ENCODE measurements at places on chromosomes 1 and 21. TPM values are rescaled to one million over a fixed set of nuclear protein-coding genes. Genes with fewer than 3 reads are reported as not detected.

DNA sequence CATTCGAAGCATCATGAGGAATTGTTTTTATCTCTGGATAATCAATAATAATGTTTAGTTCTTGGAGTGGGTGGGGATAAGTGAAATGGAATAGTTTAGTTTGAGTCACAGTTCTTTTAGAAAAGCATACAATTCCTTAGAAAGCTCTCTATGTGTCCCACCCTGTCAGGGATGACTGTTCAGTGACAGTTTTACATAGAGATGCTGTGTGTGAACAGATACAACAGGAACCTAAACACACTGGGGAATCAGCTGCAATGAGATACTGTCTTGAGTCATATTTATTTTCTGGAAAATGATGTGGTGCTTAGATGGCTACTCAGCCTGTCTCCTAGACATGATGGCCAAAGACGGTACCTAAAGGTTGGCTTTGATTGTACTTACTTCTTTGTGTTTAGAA is 25.7 kb upstream of the CCDC190 start:
- no peak for DNase-seq

DNA sequence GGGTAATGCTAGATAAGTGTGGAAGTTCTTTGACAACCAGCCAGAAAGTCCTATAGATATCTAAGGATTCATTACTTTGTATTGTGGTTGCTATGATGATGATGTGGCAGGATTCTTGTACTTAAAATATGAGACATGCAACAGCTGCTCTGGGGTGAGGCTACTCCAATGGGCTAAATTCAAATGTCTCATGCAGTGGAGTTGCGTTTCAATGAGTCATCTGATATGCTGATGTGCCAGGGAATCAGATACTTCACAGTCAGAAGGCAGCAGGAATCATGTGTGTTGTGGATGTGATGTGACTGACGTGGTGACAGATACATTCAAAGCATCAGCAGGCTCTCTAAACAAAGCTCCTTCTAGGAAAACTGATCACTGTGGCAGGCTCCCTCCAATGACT is 66.5 kb downstream of the TSEN15 start:
- DNase-seq: no peak

- no peak for DNase-seq
These were observed 32.3 kb downstream of the CD160 start for GRCh38 chr1:145751491-145752037.

GRCh38 chr1:205028924-205029323 is 14.1 kb upstream of the CNTN2 start:
- DNase-seq: no peak

- no peak for DNase-seq
These were observed 180.3 kb upstream of the DMRTA2 start for GRCh38 chr1:50603274-50604271.

- DNase-seq: no peak
These were observed 8.4 kb downstream of the KCNJ10 start for GRCh38 chr1:160061369-160062229.

GRCh38 chr1:89710498-89711139 is 77.7 kb downstream of the LRRC8C start:
- DNase-seq: no peak

DNA sequence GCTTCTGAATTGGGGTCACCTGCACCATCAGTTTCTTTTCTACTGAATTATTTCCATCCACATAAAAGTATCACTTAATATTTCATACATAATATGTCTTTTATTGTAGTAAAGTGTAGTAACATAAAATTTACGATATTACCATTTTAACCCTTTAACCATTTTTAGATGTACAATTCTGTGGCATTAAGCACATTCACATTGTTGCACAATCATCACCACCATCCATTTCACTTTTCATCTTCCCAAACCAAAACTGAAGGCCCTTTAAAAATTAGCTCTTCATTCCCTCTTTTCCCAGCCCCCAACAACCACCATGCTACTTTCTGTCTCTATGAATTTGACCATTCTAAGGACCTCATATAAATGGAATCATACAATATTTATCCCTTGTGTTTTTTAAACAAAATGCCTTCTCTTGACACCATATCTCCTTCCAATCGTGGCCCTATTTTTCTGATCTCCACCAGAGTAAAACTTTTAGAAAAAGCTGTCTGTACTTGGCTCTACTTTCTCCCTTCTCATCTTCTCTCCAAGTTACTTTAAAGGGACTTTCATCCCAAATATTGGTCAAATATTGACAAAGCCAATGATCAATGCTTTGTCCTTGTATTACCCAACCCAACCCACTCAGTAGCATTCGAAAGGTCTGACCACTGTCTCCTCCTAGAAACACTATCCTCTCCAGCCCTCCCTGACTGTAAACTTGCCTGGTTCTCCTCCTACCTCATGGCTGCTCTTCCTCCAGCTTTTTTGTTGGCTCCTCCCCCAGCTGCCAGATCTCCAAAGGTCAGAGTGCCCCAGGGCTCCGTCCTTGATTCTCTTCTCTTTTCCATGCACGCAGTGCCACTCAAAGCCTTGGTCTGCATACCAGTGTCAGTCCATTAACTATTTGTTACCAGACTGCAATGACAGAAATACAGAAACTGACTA is 44.7 kb downstream of the SLC30A10 start:
- no peak for DNase-seq

DNA sequence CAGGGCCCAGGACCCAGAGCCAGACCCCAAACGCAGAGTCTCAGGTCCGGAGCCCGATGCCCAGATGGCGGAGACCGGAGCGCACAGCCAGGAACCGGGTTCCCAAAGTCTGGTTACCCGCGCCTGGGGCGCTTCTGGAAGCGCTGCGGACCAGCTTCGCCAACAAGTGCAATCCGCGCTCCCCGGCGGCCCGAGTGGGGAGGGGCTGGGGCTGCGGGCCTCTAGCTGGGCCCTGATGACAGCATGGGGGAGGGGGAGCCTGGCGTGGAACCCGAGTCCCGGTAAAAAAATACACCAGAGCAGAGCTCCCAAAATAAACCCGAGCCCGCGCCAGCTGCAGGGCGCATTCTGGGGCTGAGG is 494 bp downstream of the NT5C1A start:
- peak; percentile 54 for DNase-seq

- no peak for DNase-seq
These were observed 118.3 kb downstream of the DHRS3 start for GRCh38 chr1:12499539-12500240.

- DNase-seq: no peak
These were observed 11.2 kb upstream of the NTMT2 start for GRCh38 chr1:170134521-170134920.

DNA sequence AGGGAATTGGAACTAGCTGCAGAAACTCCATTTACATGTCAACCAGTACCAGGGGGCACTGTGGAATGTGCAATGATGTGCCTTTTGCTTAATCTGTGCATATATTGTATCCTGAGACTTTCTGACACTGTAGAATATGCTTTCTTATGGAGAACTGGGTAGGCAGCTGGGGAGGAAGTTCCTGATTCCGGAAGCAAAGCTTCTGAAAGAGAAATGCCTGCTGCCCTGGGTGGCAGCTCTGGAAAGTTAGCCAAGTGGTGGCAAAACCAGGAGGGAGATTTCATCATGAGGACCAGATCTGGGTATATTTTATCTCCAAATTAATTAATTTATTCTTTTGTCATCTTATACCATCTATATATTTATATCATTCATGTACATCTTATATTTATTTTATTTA is 116.7 kb downstream of the XCL2 start:
- no peak for DNase-seq

DNA sequence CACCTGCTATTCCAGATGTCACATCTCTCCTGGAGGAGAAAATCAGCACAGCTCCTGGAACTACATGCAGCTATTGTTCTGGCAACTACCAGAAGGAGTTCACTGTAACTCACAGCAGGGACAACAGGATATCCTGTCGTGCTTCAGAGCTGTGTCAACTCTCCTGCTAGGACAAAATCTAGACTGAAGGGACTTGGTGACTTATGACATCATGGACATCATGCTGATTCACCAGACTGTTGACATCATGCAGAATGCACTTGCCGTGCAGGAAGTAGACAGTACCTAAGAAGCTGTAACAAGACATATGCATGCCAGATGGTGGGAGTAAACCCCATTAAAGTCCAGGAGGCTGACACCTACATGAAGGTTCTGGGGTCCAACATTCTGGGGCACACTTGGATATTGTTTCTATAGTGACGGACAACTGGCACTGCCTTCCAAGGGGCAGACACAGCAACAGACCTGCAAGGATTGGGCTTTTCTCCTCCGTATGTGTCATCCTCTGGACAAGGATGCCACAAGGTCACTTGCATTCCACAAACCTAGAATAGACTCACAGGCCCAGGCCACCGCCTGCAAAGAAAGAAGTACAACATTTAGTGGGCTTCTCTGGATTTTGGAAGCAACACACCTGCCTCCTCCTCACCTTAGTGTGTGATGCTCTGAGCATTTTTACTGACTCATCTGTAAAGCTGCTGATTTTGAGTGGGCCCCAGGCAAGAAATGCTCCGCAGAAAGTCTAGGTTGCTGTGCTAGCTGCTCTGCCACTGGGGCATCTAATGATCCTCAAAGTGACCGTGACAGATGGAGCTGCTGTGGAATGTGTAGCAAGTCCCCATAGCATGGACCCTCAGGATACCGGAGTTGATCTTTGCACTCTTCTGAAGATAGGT is 249.2 kb downstream of the MATN1 start:
- no peak for DNase-seq

- no peak for DNase-seq
These were observed 265.8 kb downstream of the LRRC7 start for GRCh38 chr1:69833536-69833935.

GRCh38 chr1:184624051-184624450 is 130.6 kb downstream of the EDEM3 start:
- no peak for DNase-seq

DNA sequence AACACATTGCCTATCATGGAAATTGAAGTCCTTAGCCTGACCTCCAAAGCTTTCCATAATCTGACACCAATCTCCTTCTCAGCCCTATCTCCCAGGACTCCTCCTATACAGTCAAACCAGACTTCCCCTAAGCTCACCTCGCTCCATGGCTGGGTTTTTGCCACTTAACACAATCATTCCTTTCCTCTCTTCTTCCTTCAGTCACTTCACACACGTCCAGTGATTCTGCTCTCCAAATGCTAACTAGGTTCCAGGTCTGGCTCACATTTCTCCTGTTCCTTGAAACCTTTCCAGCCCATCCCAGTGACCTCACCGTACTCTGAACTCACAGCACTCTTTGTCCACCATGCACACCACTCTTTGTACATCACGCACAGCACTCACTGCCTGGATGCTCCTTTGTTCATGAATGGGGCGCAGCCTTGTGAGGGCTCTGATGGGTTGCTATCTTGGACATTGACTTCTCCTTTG is 98.4 kb downstream of the GLUL start:
- no peak for DNase-seq

GRCh38 chr1:224266915-224267856 is 62.8 kb downstream of the NVL start:
- DNase-seq: no peak

DNA sequence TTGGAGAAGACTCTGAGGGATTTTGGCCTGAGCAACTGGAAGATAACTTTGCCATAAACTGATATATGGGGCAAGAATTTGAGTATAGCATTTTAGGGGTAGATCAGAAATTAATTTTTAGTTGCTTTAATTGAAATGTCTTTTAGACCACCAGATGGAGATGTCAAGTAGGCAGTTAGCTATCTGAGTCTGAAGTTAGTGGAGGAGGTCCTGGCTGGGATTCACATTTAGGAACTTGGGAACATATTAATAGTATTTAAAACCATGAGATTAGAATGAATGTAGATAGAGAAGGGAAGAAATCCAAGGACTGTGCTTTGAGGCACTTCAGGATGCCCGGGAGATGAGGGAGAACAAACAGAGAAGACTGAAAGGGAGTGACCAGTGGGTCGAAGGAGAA is 32.6 kb downstream of the SLC44A3 start:
- DNase-seq: no peak

DNA sequence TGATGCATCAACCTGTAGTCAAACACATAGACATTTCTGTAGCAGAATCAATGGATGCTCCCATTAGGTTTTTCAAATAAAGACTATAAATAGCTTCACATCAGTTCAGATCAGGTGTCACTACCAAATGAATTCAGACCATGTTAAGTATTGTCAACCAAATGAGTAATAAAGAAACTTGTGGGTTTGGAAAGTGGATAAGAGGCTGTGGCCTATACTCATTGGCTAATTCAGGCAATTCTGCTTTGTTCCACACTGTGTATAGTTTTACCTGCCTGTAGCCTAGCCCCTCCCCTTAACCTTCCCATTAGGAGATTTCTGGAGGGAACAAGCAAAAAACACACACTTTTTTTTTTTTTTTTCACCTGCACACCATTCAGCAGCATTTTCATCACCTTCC is 321.2 kb downstream of the HLX start:
- no peak for DNase-seq

- DNase-seq: no peak
These were observed 18.1 kb upstream of the MYOG start for GRCh38 chr1:203103829-203104495.

- DNase-seq: no peak
These were observed 301.2 kb downstream of the DUSP10 start for GRCh38 chr1:221440658-221441057.

DNA sequence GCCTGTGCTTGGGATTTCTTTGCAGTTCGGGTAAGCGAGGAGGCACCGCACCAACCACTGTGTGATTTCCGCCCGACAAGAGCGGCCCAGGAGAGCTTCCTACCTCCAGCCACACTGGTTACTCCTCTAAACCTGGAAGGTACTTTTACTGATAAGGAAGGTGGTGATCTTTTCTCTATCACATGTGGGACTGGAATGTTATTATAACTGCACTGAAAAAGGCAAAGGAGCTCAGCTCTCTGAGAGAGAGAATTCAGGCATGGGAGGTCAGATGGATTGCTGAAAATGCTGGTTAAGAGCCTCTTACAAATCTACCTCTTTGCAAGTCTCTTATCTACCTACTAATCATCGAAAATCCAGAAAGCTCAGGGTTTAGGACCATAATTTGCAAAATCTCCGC is 7.7 kb upstream of the KCNE1 start:
- no peak for DNase-seq

- DNase-seq: no peak
These were observed 102.0 kb downstream of the IER5 start for GRCh38 chr1:181190364-181191035.

DNA sequence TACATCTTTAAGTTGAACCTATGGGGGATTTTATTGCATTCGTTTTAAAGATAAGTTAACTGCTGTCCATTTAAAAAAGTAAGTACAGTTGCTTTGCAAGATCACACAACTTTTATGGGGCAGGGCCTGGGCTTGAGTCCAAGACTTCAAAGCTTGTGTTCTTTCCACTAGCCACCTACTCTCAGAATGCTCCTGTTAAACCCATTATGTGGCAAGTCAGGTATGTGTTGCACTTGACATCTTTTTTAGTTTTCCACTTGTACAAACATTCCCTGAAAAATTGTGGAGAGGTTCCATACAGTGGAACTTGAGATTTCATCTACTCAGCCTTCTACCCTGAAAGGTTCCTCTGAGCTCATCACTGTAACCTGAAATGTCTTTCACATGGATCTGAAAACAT is 235.5 kb upstream of the SGIP1 start:
- DNase-seq: no peak

The SHE gene
- 21.4 TPM for total RNA-seq

The MRPS21 gene
- 72.6 TPM for total RNA-seq

The OR14K1 gene
- not detected for total RNA-seq

The COL9A2 gene
- 1.2 TPM for total RNA-seq

The RNU1-2 gene
- 15,401 TPM for total RNA-seq

The SPRR4 gene
- not detected for total RNA-seq

The ICOSLG gene
- 6.1 TPM for total RNA-seq

The DDR2 gene
- 80.3 TPM for total RNA-seq

The PLA2G2E gene
- total RNA-seq: not detected

The KRTAP23-1 gene
- not detected for total RNA-seq

The PLPP3 gene
- 115 TPM for total RNA-seq

The HYI gene
- 29.3 TPM for total RNA-seq
